ENCODE measurements at places on chromosomes 12 and 14. TPM values are rescaled to one million over a fixed set of nuclear protein-coding genes. Genes with fewer than 3 reads are reported as not detected.

DNA sequence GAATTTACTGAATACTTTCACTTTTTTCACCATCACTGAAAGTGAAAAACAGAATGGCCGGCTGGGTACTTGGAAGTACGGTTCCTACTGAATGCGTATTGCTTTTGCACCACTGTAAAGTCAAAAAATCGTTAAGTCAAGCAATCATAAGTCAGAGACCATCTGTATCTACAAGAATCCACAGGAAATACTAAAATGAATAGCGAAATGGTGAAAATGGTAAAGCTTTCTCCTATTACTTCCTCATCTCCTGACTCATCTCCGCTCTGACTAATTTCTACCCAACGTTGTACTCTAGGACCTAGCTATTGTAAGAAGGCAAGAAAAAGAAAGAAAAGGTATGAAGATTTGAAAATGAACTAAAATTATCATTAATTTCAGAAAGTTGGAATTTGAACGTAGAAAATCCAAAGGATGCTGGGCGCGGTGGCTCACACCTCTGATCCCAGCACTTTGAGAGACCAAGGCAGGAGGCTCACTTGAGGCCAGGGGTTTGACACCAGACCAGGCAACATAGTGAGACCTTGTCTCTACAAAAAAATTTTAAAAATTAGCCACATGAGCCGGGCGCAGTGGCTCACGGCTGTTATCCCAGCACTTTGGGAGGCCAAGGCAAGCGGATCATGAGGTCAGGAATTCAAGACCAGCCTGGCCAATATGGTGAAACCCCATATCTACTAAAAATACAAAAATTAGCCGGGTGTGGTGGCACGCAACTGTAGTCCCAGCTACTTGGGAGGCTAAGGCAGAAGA is 5.3 kb upstream of the CDCA4 start:
- DNase-seq, result no peak

DNA sequence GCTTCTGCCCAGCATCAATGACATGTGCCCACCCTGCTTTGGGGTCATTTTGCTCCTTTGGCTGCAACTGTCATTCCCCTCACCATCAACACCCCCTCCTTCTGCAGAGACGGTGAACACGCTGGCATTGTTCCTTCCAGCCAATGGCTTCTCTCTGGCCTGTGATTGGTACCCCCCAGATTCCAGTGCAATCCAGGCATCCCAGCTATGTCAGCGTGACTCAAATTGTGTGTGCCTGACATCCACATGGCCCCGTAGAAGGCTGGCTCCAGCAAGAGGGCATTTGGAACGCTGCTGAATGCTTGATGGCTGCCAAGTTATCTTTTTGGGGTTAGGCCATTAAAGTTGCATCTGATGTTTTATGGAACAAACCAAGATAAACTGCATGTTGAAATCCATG is 21.0 kb upstream of the CCND2 start:
- DNase-seq, result no peak

NOVA1 gene
- 2.4 TPM for total RNA-seq

GRCh38 chr14:99382071-99382470 is 98.6 kb downstream of the SETD3 start:
- no peak for DNase-seq

FITM1 gene
- 5.0 TPM for total RNA-seq

- no peak for DNase-seq
Observed at GRCh38 chr12:73950507-73950906, 587.1 kb upstream of the ATXN7L3B start.

- DNase-seq, result no peak
Observed at GRCh38 chr14:90692826-90693225, 123.4 kb downstream of the TTC7B start.

GRCh38 chr12:93954166-93955112 is 193.9 kb upstream of the PLXNC1 start:
- DNase-seq, result no peak

SLC15A4 gene
- total RNA-seq, result 9.5 TPM

GRCh38 chr12:101838628-101839323 is 8.0 kb upstream of the GNPTAB start:
- DNase-seq, result no peak

DNA sequence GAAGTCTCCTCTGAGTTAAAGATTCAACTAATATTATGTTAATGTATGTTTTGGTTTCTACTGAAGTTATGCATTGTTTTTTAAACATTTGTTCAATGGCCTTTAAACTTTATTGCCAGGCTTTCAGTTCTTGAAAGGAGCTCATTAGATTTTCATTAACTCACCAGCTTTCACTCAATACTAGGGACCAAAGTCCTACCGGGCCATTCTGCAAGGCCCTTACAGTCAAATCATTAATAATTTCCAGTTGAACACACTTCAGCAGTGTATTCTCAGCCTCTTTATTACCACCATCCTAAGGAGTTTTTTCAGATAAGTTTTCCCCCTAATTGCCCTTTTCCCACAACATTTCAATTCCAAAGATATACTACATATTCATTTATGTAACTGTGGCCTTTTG is 409.2 kb downstream of the DIO2 start:
- no peak for DNase-seq

PKP2 gene
- total RNA-seq, result 22.7 TPM

GRCh38 chr12:75603475-75603874 is 92.1 kb upstream of the KRR1 start:
- DNase-seq, result no peak

- peak; percentile 70 for DNase-seq
Observed at GRCh38 chr12:107014055-107014454, 27.1 kb upstream of the MTERF2 start.

ZDHHC22 gene
- total RNA-seq, result not detected

GRCh38 chr12:39835517-39836489 is 216.2 kb upstream of the ABCD2 start:
- no peak for DNase-seq

- no peak for DNase-seq
Observed at GRCh38 chr12:32450768-32451167, 51.4 kb downstream of the FGD4 start.

DNA sequence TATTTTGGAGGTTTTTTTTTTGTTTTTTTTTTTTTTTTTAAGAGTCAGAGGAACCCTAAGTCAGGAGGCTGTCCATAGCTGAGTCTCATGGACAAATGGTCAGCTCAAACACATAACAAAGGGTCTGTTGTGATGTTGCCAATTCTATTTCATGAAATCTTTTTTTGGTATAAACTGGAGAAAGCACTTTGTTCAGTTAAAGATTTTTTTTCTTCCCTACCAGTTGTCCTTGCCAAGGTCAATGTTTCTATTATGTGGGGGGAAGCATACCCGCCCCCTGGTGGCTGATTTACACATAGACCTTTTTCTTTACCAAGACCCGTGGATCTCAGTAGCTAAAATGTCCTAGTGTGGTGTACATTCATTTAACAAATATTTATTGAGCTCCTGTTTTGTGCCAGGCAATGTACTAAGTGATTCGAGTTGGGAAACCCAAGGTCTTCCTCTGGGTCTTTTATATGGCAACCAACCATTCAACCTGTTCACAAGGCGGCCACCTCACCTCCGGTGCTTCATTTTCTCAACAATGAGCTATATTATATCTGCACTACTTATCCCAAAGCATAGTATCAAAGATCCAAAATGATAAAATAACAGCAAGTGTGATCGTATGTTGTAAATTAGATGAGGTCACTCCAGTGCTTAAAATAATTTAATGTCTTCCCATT is 214.5 kb downstream of the PAH start:
- peak; percentile 6 for DNase-seq

NUBPL gene
- 6.4 TPM for total RNA-seq

- DNase-seq, result no peak
Observed at GRCh38 chr12:75341873-75342272, 7.4 kb downstream of the GLIPR1L1 start.

- no peak for DNase-seq
Observed at GRCh38 chr12:62129291-62129690, 130.9 kb upstream of the USP15 start.

DNA sequence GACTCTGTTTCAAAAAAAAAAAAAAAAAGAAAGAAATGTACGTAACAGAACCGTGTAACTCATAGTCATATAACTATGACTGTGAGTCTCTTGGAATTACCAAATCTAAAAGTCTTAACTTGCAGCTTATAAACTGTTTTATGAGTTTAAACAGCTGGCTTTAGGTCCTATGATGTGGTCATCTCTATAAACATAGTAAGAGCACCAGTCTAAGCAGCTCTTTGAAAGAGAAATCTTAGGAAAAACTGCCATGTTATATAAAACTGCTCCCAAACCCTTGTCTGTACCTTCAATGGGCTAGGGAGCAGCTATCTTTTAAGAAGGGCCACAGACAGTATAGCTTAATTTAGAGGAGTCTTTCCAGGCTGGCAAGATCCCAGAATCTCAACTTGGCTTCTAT is 115.5 kb upstream of the AEBP2 start:
- no peak for DNase-seq

GRCh38 chr12:5480938-5481303 is 49.0 kb downstream of the NTF3 start:
- no peak for DNase-seq

MDGA2 gene
- total RNA-seq, result not detected

GPX2 gene
- 41.9 TPM for total RNA-seq

DNA sequence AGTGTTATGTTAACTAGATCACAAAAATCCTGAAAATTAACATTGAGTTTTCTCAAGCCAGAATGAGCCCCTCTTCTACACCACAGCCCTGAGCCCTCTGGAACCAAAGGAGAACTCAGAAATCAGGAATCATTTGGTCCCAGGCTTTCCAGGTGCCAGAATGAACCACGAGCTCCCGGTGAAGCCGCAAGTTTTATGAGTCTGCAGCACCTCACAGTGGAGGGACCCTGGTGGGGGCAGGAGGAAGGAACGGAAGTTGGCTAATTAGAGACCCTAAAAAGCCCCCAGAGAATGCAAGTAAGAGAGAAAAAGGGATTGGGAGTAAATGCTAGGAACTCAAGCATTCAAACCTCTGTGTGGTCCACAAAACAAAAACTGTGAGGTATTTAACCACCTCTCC is 52.9 kb upstream of the BCL2L14 start:
- DNase-seq, result no peak

BMP4 gene
- total RNA-seq, result 1.7 TPM

DNA sequence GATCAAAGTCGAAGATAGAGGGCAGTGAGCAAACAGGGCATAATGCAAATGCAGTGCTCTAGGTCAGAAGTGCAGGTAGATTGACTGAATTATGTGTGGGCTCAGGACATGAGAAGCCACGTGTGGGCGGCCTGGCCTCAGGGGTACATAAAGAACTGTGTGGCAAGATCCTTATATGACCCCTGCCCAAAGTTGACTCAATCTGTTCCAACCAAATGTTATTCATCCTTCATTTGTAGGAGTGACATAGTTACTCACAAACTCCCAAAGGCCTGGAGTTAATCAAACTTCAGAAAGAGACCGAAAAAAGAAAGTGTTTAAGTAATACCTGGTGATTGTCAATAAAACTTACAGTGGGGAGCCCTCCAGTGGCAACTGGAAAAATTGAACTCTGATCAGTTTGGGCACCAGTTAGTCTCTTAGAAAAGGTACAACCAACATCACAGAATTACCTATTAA is 150.4 kb upstream of the FAR2 start:
- no peak for DNase-seq

DNA sequence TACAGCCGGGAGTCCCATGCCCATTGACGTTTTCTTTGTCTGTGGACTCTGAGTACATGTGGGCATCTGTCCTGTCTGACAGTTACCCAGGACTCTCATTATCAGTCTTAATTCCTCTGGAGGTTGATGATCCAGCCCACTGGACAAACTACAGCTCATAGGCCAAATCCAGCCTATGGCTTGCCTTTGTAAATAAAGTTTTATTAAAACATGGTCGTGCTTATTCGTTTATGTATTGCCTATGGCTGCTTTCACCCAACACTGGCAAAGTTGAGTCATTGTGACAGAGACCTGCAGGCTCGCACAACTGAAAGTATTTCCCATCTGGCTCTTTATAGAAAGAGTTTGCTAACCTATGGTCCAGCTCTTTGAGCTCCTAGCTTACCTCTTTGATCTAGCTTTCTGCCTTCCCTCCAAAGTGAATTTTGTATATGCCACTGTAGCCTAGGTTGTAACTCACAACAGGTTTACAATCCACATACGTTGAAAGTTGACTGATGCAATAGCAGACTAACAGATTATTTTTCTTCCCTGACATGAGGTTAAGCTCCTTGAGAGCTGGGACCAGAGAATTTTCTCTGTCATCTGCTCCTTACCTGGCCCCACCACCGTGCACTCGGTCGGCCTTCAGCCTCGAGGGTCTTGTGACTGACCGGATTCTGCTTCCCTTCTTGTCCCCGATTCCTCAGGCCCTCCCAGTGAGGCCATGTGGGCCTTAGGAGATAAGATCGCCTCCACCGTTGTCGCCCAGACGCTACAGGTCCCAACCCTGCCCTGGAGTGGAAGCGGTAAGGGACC is 57.3 kb downstream of the ACACB start:
- no peak for DNase-seq

DNA sequence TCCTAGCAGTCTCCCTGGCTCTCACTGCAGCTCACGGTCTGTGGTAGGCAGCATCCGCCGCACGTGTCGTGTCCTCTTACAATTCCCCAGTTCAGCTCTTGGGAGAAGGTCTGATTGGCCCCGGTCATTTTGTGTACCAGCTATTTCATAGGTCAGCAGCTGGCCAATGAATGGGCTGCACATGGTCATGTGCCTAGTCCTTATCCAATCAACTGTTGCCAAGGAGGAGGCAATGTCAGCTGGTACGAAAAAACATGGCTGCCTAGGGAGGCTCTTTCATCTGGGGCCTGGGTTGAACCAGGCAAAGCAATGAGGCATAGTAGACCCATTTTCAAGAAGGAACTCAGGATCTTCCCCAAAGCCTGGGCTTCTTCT is 46.1 kb downstream of the RNFT2 start:
- DNase-seq, result no peak

GRCh38 chr14:85334316-85334715 is 195.6 kb upstream of the FLRT2 start:
- DNase-seq, result no peak

KRT2 gene
- not detected for total RNA-seq

DNA sequence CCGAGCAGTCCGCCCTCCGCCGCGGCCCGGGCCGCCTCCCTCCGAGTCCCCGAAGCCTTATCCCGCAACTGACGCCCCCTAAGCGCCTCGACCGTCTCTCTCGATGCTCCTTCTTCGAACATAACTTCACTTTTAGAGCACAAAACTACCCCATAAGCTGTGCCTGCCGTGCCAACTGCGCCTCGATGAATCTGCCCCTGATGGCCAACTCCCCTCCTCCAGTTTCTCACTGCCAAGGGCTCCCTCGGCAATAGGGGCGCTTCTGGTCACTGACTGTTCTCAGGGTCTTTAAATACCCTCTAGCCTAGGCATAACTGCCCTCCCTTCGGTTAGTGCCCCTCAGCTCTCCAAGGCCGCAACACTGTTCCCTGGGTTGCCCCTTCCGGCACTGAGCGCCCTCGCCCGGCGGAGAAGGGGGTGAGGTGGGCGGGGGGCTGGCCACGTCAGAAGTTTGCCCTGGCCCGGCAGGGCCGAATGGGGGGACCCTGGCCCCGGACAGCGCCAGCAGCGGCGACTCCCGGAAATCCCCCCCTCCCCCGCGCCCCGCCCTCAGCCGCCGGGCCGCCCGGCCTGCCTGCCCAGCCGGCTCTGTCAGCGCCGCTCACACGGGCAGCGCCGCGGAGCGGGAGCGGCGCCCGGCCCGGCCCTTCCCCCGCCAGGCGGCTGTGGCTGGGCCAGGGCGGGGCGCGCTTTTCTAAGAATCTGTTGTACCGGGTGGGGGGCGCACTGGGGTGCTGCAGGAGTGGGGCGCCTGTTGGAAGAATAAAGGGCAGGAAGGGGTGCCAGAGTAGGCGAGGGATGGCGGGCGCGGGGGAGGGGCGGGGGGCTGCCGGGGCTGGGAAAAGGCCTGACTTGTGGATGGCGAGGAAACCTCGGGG is 10.6 kb downstream of the RARG start:
- DNase-seq, result peak; percentile 92

SLC39A2 gene
- total RNA-seq, result not detected
